ENCODE measurements at places on chromosomes 5 and 9.

- DNase-seq, result peak; percentile 75
These were observed 84.8 kb downstream of the MVB12B start for GRCh38 chr9:126411225-126411947.

- DNase-seq, result no peak
These were observed 27.6 kb downstream of the TMEM245 start for GRCh38 chr9:109092051-109092580.

DNA sequence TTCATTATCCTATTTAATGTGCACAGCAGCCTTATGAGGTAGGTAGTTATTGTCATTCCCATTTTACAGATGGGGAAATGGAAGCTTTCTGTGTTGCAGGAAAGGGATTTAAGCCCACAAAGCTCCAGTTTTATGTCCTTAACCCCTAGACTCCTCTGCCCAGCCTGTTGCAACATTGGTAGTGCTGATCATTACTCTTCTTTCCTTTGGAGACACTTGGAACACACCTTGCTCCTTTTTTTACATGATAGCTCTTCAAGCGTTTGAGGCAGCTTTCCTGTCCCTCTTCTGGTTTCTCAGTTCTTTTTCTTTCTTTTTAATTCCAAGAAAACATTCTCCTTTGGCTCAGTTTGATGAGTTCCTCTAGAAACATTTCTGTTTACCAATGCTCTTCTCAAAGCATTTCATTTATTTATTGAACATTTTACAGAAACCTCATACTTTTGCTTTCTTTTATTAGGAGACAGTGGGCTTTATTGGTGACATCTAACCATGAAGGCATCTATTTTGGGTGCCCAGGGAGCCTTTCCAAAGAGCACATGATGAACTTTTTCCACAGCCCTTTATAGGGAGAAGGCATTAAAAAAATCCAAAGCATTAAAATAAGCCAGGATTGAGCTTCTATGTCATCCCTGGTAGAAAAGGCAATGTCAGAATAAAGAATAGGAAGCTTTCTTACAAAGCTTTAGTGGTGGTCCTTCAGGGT lies 218.0 kb downstream of the TMEM38B start:
- no peak for DNase-seq

- DNase-seq, result no peak
These were observed 19.8 kb upstream of the NEUROG1 start for GRCh38 chr5:135555530-135555929.

DNA sequence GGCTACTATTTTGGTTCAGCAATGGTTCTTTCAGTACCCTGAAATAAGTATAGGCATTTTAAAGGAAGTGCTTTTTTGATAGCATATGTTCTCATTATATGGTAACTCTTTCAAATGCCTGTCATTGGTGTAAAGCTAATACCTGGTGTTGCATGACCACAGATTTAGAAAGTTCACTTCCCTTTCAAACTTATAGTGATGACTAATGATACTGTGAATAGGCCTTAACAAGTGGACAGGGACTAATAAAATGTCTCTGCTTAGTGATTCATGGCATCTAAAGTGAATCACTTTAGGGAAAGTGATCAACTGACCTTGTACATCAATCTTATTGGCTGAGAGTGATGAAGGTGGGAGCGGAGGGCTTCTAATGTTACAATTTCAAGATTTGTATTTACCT lies 21.6 kb downstream of the MRPL22 start:
- DNase-seq, result peak; percentile 7

- DNase-seq, result peak; percentile 95
These were observed 1.4 kb upstream of the CIZ1 start for GRCh38 chr9:128192601-128193371.

DNA sequence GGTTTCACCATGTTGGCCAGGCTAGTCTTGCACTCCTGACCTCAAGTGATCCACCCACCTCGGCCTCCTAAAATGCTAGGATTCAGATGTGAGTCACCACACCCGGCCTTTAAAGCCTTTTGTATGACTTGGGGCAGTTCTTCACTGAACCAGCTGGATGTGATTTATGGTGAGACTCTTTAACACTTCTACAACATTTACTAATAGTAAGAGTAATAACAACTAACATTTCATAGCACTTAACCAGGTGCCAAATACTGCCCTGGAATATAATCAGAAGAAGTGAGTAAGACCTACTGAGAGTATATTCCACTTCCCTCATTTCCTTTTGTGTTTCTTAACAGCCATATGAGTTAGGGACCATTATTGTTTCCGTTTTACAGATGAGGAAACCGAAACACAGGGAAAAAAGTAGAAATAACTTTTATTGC lies 10.0 kb downstream of the ZSWIM6 start:
- peak; percentile 45 for DNase-seq

GRCh38 chr9:36030871-36031270 lies 5.8 kb upstream of the RECK start:
- no peak for DNase-seq

DNA sequence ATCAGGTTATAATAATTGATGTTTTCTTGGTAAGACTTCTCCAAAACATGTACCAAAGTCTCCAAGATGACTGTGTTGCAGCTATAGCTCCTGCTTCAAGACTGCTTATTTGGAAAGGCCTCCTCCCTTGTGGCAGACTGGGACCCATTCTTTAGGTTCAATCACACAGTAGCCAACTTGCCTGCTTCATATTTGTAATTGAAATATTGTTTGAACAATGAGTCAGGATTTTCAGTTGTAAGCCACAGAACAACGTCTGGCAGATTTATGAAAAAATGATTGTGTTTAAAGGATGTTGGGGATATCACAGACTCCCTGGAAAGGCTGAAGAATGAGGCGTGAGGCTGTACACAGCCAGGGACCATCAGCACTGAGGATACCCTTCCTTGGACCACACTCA lies 458.9 kb downstream of the MED10 start:
- no peak for DNase-seq

GRCh38 chr5:17186256-17186655 lies 31.2 kb upstream of the BASP1 start:
- DNase-seq, result no peak

- no peak for DNase-seq
These were observed 306 bp downstream of the TRUB2 start for GRCh38 chr9:128321879-128322403.

GRCh38 chr5:138936968-138937345 lies 61.8 kb upstream of the LRRTM2 start:
- DNase-seq, result no peak

DNA sequence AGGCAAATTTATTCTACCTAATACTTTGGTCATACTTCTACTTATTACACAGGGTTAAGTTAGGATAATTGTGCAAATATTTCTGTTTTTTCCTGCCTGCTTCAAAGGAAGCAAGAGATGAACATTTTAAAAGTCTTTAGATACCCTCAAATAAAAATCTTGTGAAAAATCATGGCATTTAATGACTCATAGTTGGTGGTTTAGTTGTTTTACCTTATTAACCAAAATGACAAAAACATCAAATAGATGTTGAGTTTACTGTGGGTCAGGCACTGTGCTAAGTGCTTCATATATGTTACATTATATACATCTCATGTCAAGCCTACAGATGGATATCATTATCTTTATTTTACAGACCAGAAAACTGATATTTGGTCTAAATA lies 54.4 kb downstream of the ZNF474 start:
- DNase-seq, result no peak

DNA sequence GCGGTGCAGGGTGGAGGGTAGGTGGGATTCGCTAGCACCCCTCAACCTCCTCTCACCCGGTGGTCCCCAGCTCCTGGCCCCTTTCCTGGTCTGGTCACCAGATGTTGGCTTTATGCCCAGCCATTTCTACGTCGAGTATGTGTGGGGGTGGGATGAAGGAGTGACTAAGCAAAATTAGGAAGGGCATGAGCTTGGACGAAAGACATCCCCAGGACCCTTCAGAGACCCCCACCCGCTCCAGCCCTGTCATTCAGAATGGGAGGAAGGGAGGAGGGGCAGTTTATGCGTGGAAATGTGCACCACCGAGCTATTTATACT lies 742 bp downstream of the BHMT2 start:
- DNase-seq, result peak; percentile 17

DNA sequence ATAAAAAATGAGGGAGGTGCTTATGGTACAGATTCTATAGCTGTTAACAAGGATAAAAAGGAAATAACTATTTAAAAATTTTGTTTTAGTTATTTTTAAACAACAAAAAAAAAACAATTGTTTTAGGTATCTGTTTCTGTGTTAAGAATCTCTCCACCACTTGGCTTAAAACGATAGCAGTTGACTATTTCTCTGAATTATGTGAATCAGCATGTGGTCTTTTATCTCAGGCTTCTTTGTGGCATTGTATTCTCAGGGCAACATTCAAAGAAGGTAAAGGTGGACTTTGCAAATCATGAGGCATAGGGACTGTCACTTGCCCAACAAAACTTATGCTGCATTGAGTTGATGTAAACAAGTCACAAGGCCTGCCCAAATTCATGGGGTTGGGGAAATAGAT lies 55.2 kb downstream of the ERBIN start:
- no peak for DNase-seq

DNA sequence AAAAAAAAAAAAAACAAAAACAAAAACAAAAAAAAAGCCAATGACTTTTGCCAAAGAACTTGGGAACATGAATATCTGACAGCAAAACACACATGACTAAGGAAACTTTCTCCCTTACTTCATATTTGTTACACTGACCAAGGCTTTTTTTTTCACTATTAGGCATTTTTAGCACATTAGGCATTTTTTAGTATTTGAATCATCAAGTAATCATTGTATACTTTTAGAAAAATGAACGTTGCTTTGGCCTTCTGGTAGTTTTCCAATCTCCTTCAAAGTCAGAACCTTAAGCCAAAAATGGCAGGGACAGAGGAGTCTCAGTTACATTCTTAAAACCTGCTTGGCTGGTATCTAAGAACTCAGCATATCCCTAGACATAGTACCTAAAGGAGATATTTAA lies 19.3 kb downstream of the NREP start:
- DNase-seq, result no peak

GRCh38 chr5:31107091-31107518 lies 86.4 kb upstream of the CDH6 start:
- peak; percentile 69 for DNase-seq

- no peak for DNase-seq
These were observed 87.0 kb downstream of the SMIM23 start for GRCh38 chr5:171872666-171873065.
